Activated T-cell treated with anti-CD3 and anti-CD28 coated beads, Interleukin-2, amount 50 U/mL, for 1 hour (primary cell): ENCODE measurements at places on chromosomes 6 and 20.

GRCh38 chr6:144776031-144776819 is 491.1 kb downstream of the UTRN start:
- no peak for DNase-seq

GRCh38 chr20:24633521-24633920 is 164.1 kb downstream of the SYNDIG1 start:
- DNase-seq = no peak

- DNase-seq = no peak
These were observed 127.5 kb upstream of the COL21A1 start for GRCh38 chr6:56374841-56375369.

DNA sequence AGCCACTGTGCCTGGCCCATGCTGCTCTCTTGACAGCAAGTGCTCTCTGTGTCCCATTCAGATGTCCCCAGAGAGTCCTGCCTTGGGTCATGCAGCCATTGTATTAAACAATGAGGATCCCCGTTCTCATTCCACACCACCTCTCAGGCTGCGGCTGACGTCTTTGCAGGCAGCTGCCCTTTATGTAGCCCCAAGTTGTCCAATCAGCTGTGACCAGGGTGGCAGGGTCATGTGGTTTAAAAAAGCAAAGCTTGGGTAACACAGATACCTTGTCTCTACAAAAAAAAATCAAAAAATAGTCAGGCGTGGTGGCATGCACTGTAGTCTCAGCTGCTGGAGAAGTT is 13.2 kb downstream of the GCNT2 start:
- no peak for DNase-seq

- no peak for DNase-seq
These were observed 19.9 kb downstream of the ACSS1 start for GRCh38 chr20:25038103-25038410.

GRCh38 chr6:137552146-137552545 is 58.0 kb upstream of the OLIG3 start:
- no peak for DNase-seq

DNA sequence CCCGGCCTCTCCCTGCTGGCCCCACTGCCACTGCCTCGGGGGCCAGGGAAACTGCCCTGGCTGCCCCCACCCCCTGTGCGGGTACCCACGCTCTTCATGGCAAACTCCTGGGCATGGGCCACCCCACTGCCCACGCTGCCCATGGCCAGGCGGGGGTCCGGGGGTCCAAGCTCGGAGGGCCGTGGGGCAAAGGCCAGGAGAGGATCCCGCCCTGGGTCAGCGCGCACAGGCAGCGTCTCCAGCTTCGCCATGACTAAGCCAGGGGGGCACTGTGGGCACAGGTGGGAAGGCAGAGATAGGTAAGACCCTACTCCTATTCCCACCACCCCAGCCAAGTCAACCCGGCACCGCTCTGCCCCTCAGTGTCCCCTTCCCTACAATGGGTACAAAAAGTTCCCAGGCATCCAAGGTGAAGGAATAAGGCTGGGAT is 6.4 kb downstream of the LZTS3 start:
- DNase-seq = no peak

GRCh38 chr20:59040667-59041066 is 1.9 kb downstream of the PRELID3B start:
- no peak for DNase-seq

GRCh38 chr6:159525445-159526025 is 167.5 kb downstream of the SOD2 start:
- DNase-seq = no peak

DNA sequence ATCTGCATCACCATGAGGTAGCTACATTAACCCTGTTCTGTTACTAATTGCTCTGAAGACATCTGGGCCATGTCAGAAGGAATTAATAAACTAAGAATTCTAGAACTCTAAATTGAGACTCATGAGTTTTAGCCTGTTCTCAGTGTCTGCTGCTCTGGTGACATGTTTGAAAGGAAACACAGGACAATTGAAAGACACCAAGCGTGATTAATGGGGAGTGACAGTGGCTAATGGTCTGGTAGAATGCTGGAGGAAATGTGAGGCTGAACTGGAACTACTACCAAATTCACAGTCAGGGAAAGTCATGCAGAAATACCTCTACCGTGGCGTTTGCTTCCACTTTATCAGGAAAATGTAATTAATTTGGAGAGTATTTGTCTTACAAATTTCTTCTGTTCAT is 140.0 kb downstream of the TBC1D7 start:
- DNase-seq = no peak

DNA sequence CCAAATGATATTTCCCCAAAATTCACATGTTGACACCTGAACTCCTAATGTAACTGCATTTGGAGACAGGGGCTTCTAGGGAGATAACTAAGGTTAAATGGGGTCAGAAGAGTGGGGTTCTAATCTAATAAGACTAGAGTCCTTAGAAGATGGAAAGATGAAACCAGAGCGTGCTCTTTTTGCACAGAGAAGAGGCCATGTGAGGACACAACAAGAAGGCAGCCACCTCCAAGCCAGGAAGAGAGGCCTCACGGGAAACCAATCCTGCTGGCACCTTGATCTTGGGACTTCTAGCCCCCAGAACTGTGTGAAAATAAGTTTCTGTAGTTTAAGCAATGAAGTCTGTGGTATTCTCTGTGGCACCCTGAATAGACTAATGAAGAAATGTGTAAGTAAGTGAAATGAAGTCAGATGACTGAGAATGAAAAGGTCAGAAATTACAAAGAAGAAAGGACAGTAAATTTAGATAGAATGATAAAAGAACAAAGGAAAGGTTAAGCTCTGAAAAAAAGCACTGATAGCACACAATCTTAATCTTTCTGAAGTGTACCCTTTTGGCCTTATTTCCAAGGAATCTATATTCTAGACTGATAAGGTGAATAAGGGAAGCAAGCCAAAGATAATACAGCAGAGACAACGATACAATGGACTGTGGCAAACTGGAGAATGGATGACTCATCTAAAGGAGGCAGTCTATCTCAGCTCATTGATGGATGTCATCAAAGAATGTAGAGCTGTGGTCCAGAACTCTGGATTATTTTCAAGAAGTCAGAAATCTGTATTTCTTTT is 110.4 kb downstream of the MYB start:
- no peak for DNase-seq

GRCh38 chr20:18187020-18187419 is 49.4 kb downstream of the KAT14 start:
- DNase-seq = no peak

- no peak for DNase-seq
These were observed 816.4 kb downstream of the EYS start for GRCh38 chr6:64890609-64891008.

GRCh38 chr6:109096208-109096607 is 901 bp downstream of the CEP57L1 start:
- DNase-seq = no peak

- peak; percentile 51 for DNase-seq
These were observed 68.5 kb downstream of the FYN start for GRCh38 chr6:111804627-111805235.

DNA sequence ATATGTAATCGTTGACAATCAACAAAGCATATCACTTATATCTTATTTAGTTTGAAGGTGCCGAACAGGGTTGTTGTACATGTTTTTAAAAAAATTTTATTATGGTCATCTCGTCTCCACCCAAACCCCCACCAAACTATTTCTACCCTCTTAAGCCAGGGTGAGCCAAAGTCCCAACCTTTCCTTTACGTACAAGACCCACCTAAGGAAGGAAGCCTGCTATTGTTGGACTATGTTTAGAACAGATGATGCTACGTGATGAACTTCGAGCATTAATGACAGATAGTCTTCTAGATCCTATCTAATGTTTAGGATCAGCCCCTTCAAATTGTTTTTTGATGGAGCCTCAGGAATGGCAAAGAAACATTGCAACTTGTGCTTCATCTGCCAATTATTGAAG is 44.4 kb downstream of the CLIC5 start:
- no peak for DNase-seq

GRCh38 chr20:44279228-44279627 is 31.8 kb downstream of the FITM2 start:
- DNase-seq = no peak

GRCh38 chr20:4542270-4542669 is 179.4 kb upstream of the PRND start:
- no peak for DNase-seq

- DNase-seq = no peak
These were observed 1.7 kb downstream of the RSPO3 start for GRCh38 chr6:127120023-127120786.

GRCh38 chr6:137692806-137693205 is 174.3 kb upstream of the TNFAIP3 start:
- DNase-seq = no peak

- DNase-seq = no peak
These were observed 6.0 kb upstream of the PTCHD4 start for GRCh38 chr6:48116699-48117645.

- DNase-seq = no peak
These were observed 93.4 kb downstream of the SLC22A23 start for GRCh38 chr6:3363296-3364025.
